Cardiac atrium fibroblast (primary cell): ENCODE measurements at places on chromosomes 7 and 10. TPM values are rescaled to one million over a fixed set of nuclear protein-coding genes. Genes with fewer than 3 reads are reported as not detected.

Gene ASB10
- not detected in 2 replicates for total RNA-seq

Gene TFR2
- total RNA-seq, result 2.9 and 4.5 TPM in 2 replicates

Gene RSPH10B2
- total RNA-seq, result not detected in 2 replicates

Gene MSMB
- total RNA-seq, result not detected in 2 replicates

Gene NRP1
- total RNA-seq, result 118 and 135 TPM in 2 replicates

Gene PTPRN2
- total RNA-seq, result 3.4 and 4.2 TPM in 2 replicates

Gene ABCB1
- not detected in 2 replicates for total RNA-seq

Gene C10orf143
- total RNA-seq, result 1.6 TPM in 1 of 2 replicates, not detected in the other

Gene DGKI
- total RNA-seq, result 0.36 and 1.8 TPM in 2 replicates

Gene SPDYE1
- total RNA-seq, result not detected in 2 replicates

Gene CPA4
- total RNA-seq, result 56.7 and 90.1 TPM in 2 replicates

Gene SLK
- 20.4 and 22.7 TPM in 2 replicates for total RNA-seq
